ENCODE measurements at places on chromosomes 1 and 21.

DNA sequence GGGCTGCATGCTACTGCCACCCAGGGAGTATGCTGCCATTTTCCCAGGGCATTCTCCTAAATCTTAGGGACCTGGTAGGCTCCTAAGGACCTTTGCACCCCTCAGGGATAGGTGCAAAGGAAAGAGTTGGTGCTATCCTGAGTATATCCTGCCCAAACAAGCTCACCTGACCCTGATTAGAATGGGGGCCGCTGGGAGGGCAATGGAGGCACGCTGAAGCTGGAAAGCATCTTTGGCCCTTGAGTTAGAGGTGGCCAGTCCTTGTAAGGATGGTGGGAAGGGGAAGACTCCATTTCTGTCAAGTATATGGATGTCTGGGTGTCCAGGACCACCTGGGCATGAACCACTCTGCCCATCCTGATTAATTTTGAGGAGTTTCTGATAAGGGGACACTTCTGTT lies 48.9 kb upstream of the A3GALT2 start:
- H3K27ac ChIP-seq, result no peak overlapping the region
- no peak for DNase-seq
- H3K27me3 ChIP-seq, result peaks cover 2% of the 10 kb centered on the region

GRCh38 chr1:171896936-171897703 lies 55.8 kb downstream of the DNM3 start:
- no peaks in the 10 kb centered on the region for H3K27me3 ChIP-seq
- H3K4me1 ChIP-seq, result peaks cover 2% of the 10 kb centered on the region
- no peak for DNase-seq
- peaks cover 2% of the 10 kb centered on the region for H3K36me3 ChIP-seq

DNA sequence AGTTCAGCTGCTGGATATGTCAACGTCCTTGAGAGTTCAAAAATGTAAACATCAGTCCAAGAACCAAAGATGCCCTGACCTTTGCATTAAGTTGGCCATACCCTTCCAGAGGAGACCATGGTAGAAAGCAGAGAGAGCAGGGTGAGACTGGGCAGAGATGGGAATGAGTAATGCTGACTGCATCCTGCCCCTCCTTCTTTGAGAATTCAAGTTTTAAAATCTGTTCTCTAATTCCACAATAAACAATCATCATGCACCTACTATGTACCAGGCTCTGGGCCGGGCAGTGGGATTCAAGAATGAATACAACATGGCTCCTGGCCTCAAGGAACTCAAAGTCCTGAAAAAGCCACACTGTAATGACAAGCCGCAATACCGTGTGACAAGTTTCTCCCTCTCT lies 3.9 kb upstream of the HAO2 start:
- no peak overlapping the region for H3K27ac ChIP-seq
- no peaks in the 10 kb centered on the region for H3K36me3 ChIP-seq
- H3K27me3 ChIP-seq, result peaks cover 22% of the 10 kb centered on the region
- no peaks in the 10 kb centered on the region for H3K4me1 ChIP-seq

DNA sequence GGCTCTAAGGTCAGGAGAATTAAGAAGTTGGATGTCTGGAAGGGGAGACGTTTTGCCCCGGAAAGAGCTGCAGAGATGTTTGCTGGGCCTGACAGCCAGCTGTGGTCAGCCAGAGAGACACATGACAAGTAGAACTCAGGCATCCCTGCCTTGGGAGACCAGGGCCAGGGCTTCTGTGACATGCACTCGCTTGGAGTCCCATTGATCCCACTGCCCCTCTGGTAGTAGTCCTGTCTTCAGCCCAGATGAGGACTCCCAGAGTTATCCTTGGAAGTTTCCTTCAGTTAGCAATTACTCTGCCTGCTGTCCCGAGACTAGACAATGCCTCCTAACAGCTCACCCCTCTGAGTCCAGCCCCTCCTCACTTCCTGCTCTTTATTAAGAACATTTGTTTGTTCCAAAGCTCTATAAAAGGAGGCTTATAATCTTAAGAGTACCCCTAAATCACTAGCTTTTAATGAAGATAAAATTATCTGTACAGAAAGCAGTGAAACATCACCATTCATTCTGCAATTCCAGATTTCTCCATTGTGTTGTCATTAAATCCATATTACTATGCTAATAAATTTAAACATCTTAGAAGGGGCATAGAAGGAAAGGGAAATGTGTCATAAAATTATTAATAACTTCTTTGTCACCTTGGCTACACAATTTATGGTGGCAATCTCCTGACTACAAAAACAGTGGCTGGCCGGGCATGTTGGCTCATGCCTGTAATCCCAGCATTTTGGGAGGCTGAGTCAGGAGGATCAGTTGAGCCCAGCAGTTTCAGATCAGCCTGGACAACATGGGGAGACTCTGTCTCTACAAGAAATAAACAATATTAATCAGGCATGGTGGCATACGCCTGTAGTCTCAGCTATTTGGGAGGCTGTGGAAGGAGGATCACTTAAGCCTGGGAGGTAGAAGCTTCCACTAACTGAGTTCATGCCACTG lies 94.2 kb downstream of the KCNK1 start:
- H3K4me1 ChIP-seq, result no peaks in the 10 kb centered on the region
- no peak overlapping the region for H3K4me3 ChIP-seq
- no peak for DNase-seq

GRCh38 chr1:11722538-11722937 lies 13.4 kb upstream of the AGTRAP start:
- H3K4me3 ChIP-seq, result no peak overlapping the region
- DNase-seq, result no peak
- no peaks in the 10 kb centered on the region for H3K27me3 ChIP-seq

- H3K27me3 ChIP-seq, result no peaks in the 10 kb centered on the region
- no peak overlapping the region for H3K4me3 ChIP-seq
- peaks cover 6% of the 10 kb centered on the region for H3K4me1 ChIP-seq
- DNase-seq, result no peak
- H3K27ac ChIP-seq, result no peak overlapping the region
- H3K36me3 ChIP-seq, result no peaks in the 10 kb centered on the region
Observed at GRCh38 chr1:243706563-243706962, 143.5 kb downstream of the AKT3 start.

DNA sequence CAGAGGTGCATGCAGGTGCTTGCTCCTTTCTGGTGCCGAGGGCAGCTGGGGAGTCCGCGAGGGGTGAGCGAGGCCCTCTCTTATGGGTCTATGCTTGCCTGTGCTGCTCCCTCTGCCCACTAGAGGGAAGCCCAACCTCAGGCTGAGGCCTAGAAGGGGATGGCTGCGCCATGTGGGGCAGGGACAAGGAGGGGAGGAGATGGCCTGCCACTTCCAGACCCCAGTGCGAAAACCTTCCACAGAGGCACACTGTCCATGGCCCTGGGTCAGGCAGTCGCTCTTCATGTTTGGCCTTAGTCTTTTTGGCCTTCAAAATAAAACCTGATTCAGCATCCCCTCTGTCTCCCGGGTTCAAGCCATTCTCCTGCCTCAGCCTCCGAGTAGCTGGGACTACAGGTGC lies 14.0 kb downstream of the RHBG start:
- no peak overlapping the region for H3K27ac ChIP-seq
- peaks cover 15% of the 10 kb centered on the region for H3K27me3 ChIP-seq
- H3K36me3 ChIP-seq, result no peaks in the 10 kb centered on the region
- peak; percentile 72 for DNase-seq
- H3K4me3 ChIP-seq, result no peak overlapping the region
